CMK (cell line): ENCODE measurements at places on chromosomes 13 and 19.

DNA sequence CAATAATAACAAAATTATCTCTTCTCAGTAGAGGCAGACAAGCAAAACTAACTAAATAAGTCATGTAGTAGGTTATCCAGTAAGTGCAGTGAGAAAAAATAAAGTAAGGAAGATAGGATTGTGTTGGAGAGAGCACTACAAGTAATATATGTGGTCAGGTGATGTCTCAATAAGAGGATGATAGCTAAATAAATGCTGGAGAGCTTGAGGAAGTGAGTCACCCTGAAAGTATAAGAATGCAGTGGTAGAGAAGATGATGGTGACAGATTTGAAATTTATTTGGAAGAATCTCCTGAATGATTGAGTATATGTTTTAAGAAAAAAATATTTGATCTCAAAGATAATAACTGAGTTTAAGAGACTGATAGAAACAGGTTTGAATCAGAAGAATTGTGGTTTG, 152.2 kb upstream of the PRR20A start:
- DNase-seq = no peak

DNA sequence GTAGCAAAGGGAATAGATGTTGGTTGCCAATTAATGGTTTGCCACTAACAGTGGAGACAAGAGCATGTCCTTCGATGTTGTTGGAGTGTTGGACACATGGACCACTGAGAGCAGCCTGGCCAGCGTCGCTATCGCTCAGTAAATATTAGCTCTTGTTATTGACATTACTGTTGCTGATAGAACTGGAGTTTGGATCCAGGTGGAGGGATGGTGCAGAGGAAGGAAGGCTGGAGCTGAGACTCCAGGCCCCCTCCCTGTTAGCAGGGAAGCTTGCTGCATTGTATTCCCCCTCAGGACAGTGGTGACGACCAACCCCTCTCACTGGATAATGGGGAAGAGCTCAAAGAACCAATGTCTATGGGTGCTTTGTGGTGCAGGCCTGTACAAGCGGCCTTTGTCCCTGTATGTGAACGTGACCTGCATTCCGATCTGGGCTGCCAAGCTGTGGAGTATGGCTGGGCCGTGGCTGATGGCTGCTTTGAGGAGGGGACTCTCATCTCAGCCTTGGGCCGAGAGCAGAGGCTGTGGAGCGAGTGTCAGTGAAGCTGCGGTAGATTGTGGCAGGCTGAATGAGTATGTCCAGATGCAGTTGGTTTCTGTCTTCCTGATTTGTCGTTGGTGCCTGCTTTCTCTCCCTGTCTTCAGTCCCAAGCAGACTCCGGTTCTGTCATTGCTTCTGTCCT, 7.0 kb downstream of the CLASRP start:
- no peak for DNase-seq

DNA sequence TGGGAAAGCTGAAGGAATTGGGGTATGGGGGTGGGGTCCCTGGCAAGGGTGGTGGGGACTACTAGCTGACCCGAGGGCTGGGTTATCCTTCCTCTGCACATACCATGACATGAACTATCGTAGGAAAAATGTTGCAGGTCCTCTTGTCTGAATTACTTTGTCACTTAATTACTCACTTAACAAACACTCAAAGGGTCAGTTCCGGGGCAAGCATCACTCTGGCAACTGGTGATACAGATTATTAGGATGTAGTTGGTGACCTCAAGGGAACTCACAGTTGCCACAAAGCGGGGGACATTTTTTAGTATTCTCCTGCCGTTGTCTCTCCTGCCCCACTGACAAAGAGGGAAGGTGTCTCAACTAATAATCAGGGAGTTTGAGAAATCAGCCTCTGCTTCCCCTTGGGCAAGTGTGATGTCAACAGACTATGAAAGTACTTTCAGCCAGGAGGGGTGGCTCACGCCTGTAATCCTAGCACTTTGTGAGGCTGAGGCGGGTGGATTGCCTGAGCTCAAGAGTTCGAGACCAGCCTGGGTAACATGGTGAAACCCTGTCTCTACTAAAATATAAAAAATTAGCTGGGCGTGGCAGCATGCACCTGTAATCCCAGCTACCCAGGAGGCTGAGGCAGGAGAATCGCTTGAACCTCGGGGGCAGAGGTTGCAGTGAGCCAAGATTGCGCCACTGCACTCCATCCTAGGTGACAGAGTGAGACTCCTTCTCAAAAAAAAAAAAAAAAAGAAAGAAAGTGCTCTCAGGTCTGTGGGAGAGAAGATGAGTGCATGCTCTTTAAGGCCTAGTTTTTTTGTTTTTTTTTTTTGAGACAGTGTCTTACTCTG, 10.3 kb downstream of the DNAJB1 start:
- DNase-seq = no peak

DNA sequence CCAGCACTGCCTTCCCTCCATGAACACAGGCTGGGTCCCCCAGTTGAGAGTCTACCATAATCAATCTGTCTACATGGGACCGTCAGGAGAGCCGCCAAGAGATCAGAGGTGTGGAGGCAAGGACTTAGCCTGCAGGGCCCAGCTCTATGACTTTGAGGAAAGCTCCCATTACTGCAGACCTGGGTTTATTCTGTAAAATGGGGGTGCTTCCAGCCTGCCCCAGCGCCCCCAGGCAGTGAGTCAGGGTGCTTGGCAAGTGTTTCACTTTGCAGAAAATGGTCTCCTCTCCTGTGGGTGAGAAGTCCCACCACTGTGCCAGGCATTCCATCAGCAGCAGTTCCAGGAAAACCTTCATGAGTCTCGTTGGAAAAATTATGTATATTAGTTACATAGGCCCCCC, 75.5 kb upstream of the VSTM2B start:
- DNase-seq = no peak

GRCh38 chr13:65112531-65112941, 2117.6 kb downstream of the PCDH9 start:
- no peak for DNase-seq

DNA sequence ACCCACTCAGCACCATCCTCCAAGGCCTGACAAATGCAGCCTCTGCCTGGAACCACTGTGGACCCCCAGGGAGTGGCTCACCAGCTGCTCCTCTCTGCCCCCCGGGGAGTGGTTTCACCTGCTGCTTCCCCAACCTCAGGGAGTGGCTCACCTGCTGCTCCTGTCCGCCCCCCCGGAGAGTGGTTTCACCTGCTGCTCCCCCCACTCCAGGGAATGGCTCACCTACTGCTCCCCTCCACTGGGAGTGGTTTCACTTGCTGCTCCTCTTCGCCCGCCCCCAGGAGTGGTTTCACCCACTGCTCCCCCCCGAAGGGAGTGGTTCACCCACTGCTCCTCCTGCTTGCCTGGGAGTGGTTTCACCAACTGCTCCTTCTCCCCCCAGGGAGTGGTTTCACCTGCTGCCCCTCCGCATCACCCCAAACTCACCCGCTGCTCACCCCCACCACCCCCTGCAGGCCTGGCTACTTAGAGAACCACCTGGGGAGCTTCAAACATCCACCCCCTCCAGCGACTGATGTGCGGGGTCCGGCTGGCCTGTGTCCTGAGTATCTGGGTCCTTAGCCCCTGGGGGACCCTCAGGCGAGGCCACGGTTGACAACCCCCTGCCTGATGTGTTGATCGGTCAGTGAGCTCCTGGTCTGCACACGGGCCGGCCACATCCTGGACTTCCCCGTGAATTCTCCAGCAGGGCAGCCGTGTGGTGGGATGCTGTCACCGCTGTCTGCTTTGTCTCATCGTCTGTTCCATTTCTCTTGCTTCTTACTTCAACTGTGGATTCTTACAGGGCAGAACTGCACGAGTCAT, 14.6 kb upstream of the TMEM255B start:
- DNase-seq = no peak

GRCh38 chr19:49927526-49928264, 1.3 kb upstream of the ATF5 start:
- DNase-seq = no peak

DNA sequence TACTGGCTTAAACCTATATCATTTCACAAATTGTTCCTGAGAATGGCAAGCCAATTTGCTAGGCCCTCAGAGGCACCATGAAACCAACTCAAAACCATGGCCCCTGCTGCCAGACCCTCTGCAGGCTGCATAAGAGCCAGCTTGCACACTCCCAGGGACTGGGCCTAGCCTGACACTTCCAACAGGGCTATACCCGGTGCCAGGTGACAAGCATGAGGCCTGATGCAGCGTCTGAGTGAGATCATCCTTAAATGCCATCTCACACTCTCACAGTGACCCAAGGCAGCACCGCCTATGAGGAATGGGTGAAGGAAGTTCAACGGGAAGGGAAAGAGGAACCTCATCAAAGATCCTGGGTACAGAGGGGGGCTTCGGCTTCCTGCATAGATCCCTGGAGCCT, 65.6 kb downstream of the C13orf42 start:
- DNase-seq = no peak

GRCh38 chr13:96112936-96113335, 23.0 kb downstream of the HS6ST3 start:
- no peak for DNase-seq

- no peak for DNase-seq
Measured at GRCh38 chr13:80778297-80778696, 437.4 kb upstream of the SPRY2 start.

DNA sequence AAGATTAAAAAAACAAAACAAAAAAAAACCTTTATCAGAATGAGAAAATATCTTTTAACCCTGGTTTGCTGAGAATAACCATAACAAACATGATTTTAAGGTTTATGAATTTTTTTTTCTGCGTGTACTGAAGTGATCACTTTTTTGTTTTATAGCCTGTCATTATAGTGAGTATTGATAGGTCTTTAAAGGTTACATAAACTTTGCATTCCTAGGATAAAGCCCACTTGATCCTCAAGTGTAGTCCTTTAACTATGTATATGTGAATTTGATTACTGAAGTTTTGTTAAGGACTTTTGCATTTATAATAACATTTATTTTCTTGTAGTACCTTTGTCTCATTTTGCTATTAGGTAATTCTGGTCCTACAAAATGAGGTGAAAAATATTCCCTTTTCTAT, 709.8 kb upstream of the PCDH20 start:
- DNase-seq = no peak

DNA sequence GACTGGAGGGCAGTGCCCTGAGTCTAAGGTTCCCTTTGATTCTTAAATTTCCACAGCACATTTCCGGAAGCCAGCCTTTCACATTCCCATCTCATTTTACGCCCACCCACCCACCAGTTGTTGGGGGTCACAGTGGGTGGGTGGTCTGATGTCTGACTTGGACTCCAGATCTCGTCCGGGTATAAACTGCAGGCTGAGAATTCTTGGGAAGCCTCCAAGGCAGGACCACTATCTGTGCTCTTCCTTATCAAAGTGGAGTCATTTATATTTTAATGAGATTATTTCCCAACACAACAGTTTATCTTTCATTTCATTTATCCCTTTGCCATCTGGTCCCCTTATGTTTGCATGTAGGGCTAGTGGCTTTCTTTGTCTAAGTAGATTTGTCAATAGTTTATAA, 3.6 kb upstream of the FAM124A start:
- no peak for DNase-seq

GRCh38 chr19:34364830-34365462, at the start of gene GPI:
TSS of gene GPI (plus strand) at chr19:34365196. CDS start at chr19:34365267, 71 bp downstream.
- peak; percentile 49 for DNase-seq

- DNase-seq = no peak
Measured at GRCh38 chr19:46429999-46430398, 1.3 kb upstream of the PNMA8C start.

DNA sequence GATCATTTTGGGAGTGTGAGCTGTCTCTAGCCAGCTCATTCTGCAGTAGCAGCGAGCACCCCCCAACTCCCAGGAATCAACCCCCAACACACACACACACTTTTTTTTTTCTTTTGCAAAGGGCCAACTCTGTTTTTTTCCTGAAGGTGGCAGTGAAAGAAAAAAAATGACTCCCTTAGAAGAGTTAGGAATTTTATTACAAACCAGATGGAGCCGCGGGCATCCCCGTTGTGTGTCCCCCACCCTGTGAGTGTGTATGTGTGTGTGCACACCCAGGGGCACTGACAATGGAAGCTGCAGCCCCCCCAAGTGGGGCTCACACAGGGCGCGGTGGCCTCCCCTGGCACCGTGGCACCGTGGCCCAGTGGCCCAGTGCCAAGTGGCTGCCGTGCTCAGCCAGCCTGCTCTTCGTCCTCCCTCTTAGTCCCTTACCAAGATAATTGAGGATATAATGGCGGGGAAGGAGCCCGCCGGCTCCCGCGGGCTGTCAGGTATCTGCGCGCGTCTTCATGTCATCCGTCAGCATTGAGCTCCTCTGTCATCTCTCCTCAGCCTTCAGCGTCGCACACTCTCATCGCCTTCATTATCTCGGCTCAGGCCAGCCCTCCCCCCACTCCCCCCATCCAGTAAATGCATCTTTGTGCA, 314.1 kb downstream of the ZNF536 start:
- no peak for DNase-seq

DNA sequence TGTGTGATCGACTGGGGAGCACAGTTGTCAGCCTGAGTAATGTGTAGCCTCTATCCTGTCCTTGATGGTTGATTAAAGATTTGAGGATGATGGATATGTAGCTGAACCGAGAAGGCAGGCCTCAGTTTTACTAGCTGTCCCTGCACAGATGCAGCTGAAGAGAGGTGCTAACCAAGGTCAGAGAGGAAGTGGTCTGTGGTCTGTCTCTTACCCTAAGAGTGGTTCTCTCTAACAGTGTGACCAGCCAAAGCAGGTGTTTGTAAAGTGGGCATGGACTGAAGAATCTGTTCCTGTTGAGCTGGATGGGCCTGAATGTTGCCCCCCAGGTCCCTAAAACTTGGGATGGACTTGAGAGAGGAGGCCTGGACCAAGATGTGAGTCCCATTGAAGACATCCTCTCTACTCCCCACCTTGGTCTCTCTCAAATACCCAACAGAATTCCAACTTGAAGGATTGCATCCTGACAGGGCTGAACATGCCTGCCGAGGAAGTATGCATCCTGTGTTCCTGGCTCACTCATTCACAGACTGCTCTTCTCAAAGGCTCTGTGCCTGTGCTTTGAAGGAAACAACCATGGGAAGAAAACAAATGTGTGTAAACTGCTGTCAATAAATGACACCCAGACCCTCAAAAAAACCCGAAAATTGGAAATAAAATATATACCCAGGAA, 223.8 kb downstream of the MAB21L1 start:
- DNase-seq = no peak

GRCh38 chr13:28531077-28531844, 36.3 kb upstream of the FLT1 start:
- no peak for DNase-seq

DNA sequence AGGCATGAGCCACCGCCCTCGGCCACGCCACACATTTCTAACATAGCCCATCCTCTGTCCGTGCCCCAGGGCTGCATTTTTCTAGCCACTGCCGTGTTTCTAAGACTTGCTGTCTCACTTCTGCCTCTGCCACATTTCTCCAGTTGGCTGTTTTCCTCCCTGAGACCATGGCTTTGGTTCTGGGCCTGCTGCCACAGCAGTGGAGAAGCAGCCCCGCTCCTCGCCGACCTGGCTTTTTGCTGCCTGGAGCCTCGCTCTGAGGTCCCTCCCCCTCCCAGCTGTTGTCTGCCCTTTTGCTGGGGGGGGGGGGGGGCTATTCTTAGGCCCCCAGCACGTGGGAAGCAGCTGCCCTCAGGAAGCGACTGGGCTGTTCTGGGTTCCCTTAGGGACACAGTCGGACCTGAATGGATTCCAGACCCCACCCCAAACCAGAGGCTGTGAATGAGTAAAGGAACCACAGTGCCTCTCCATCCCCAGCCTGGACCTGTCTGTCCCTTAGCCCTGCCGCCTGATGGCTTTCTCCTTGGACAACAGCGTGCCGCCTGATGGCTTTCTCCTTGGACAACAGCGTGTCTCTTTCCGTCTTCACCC, 3.3 kb downstream of the GYS1 start:
- no peak for DNase-seq

GRCh38 chr13:56515441-56515840, 625.3 kb upstream of the PRR20A start:
- DNase-seq = no peak

- DNase-seq = no peak
Measured at GRCh38 chr13:106284358-106284757, 251.1 kb downstream of the EFNB2 start.

- DNase-seq = no peak
Measured at GRCh38 chr19:15115080-15115479, 7.9 kb downstream of the SYDE1 start.
